ENCODE measurements at places on chromosomes 6 and 20. TPM values are rescaled to one million over a fixed set of nuclear protein-coding genes. Genes with fewer than 3 reads are reported as not detected.

- no peak for DNase-seq
These were observed 77.5 kb upstream of the CD83 start for GRCh38 chr6:14040042-14040441.

DNA sequence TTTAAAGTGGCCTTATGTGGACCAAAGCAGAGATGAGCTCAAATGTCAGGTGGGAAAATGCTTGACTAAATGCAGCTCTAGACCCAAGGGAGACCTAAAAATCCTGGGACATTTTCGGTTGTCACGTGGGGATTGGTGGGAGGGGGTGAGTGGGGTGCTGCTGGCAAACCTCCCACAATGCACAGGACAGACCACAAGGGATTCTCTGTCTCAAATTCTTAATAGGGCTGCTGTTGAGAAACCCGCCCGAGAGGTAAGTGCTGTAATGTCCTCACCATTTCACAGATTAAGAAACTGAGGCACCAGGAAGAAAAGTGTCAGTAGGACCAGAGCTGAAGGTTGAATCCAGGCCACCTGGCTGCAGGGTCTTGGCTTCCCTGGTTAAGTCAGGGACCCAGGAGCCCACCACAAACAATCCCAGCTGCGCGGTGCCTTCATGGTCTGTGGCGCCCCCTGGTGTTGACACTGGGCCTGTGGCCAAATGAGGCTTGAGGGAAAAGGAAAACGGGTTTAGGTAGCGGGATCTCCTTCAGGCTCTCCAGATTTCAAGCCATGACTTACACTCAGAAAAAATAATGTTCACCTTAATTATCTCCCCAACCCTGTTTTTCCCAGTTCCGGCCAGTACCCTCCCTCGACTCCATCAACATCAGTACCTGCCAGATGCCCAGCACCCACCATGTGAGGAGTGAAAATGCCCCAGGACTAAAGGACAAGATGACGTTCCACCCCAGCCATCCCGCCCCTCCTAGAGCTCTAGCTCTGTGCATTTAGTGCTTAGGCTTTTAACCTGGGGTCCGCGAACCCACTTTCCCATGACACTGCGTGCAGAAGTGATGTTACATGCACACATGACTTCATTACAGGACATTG lies 7.2 kb downstream of the HLA-G start:
- DNase-seq, result no peak

DNA sequence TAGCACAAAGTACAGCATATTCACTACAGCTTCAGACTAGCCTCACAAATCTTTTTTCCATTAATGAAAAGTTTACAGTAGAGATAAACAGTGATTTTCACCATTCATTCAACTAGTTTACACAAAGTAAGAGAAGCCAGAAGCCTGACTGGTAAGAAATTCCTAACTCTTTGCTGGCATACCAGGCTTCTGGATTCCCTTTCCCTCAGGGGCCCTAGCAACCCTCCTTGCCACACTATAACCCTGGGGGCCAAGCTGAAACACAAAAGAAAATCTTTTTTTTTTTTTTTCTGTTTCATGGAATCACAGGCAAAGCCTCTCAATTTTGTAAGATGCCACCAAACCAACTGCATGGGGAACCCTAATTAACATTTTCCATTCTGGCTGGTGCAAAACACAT lies 28.9 kb upstream of the HMGN3 start:
- DNase-seq, result no peak

DNA sequence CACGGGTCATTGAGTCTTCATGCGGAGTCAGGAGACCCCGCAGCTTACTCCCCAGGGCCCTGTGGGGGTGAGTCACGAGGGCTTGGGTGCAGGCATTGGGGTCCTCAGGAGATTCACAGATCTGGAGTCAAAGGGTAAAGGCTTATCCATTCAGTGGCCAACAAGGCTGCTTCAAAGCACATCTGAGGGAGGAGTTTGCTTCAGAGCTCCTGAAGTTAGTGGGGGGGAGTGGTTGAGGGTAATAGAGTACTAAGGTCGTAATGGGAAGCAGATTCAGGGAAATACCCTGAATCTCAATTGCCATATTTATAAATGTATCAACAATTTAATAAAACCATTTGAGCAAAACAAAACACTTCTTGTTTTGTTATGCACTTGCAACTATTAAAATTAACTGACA lies 37.3 kb downstream of the SH3BGRL2 start:
- no peak for DNase-seq

- DNase-seq, result no peak
These were observed 549 bp upstream of the CSE1L start for GRCh38 chr20:49045440-49046086.

FAM209B gene
- 0.51 TPM for total RNA-seq

ZC2HC1B gene
- not detected for total RNA-seq
